NCI-H510A treated with DMSO at 0.1 percent for 48 hours (cell line): ENCODE measurements at places on chromosomes 13 and 19.
A peak's percentile ranks its signal among the peaks of the same experiment; 100 is the strongest.

GRCh38 chr13:40420160-40420740 lies 246.2 kb downstream of the FOXO1 start:
- no peak for DNase-seq

DNA sequence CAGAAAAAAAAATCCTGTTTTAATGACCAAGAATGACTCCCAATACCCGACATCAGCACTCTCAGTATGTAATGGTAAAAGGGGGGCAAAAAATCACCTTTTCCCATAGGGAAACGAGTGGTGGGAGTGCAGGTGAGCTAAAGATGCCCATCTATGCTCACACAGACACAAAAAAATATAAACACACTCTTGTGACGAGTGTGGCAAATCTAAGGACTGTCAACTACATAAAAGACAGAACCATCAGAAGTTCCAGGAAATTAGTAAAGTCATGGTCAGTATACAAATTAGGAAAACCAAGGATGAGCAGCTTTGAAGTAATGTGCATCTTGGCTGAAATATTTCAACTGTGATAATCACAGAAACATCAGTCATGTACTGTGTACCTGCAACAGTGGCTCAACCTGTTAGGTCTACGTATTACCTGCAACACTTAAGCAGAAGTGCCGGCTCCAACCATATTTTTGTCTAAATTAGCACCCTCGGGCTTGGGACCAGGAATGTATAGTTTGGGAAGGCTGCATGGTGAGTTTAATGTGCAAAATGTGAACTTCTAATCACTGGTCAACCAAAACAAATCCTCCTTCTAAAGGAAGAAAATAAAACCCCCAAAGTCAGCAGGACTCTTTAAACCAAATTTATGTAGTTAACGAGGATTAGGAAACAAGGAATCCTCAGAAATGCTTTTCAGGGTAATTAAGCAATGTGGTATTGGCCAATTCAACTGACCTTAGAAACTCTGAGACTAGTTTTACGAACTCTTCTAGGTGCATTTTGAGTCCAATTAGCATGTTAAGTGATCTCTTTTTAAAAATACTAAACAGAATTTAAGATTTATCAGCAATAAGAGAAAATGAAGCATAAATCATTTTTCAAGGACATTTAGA lies 24.3 kb downstream of the ANKRD10 start:
- no peak for DNase-seq

GRCh38 chr13:28049880-28050875 lies 50.2 kb downstream of the FLT3 start:
- DNase-seq: no peak

- peak; percentile 89 for DNase-seq
Observed at GRCh38 chr19:511101-511851, 4.0 kb downstream of the TPGS1 start.

GRCh38 chr19:17234911-17235299 lies 8.9 kb downstream of the OCEL1 start:
- peak; percentile 62 for DNase-seq

DNA sequence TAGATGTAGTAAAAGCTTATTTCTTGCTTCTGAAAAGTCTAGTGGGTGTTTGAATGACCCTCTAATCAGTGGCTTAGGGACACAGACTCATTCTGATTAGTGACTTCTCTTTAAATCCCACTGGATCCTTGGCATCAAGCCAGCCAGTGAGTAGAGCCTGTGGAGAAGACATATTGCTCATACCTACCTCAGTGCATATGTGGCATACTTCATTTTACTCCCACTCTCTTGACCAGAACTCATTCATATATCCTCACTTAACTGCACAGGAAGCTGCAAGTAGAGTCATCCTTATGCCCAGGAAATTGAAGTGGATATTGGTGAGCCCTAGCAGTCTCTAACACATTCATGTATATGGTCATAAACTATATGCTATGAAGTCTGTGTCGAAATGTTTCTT lies 148.3 kb downstream of the PDS5B start:
- no peak for DNase-seq

GRCh38 chr19:17103177-17103576 lies 27.6 kb downstream of the MYO9B start:
- no peak for DNase-seq
